ENCODE measurements at places on chromosomes 3 and 15.

GRCh38 chr15:98728811-98729160 is 80.4 kb downstream of the IGF1R start:
- no peak for DNase-seq

- peak; percentile 24 for DNase-seq
Observed at GRCh38 chr3:9947025-9947995, 4.9 kb downstream of the PRRT3 start.

DNA sequence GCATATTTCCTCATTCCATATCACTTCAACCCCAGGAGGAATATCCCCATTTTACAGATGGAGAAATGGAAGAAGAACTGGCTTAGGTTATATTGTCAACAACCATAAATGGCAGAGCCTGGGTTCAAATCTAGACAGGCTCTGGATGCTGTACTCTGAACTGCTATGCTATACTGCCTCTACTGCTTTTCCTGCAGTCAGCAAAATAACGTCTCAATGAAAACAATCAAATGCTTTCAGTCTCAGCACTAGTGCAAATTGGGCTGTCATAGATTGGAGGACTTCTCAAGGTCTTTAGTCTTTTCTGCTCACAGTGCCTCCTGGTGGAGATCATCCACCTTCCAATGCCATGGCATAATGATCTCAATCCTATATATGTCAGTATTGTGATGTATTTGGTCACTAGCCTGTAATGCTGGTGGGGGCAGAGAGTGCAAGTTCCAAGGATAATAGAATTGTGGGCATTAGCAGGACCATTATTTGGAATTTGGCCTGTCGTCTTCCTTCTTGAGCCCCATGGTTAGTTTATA is 285.0 kb downstream of the CLSTN2 start:
- no peak for DNase-seq

- DNase-seq: peak; percentile 8
Observed at GRCh38 chr15:61527836-61528580, 298.9 kb upstream of the RORA start.

DNA sequence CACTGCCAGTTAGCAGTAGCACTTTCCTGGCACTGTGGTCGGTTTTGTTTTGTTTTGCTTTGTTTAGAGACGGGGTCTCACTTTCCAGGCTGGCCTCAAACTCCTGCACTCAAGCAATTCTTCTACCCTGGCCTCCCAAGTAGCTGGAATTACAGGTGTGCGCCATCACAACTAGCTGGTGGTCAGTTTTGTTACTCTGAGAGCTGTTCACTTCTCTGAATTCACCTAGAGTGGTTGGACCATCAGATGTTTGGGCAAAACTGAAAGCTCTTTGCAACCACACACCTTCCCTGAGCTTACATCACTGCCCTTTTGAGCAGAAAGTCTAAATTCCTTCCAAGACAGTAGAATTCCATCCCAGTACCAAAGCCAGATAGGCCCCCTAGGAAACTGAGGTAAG is 22.6 kb downstream of the CLDN18 start:
- DNase-seq: no peak

DNA sequence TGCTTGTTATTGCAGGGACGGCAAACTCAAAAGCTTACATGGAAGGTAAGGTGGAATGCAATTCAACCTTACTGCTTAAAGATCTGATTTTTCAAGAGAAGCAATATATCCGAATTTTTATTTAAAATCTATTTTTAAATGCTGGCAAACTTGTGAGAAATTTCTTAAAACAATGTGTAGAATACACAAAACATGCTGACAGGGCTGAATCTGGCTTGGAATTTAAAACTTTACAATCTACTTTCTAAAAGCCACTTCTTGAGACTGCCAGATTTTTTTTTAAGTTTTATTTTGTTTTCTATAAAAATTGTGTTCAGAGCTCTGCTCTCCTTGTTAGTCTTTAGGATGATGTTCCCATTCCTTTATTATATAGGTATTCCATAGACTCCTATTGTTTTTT is 146.7 kb downstream of the ADAM10 start:
- DNase-seq: no peak

All from NCI-H1092 (cell line).